ENCODE measurements at places on chromosomes 12 and 14. TPM values are rescaled to one million over a fixed set of nuclear protein-coding genes. Genes with fewer than 3 reads are reported as not detected.

GRCh38 chr12:5971194-5971850, 26.3 kb upstream of the ANO2 start:
- H3K36me3 ChIP-seq, result no peaks in the 10 kb centered on the region
- no peak overlapping the region for H3K27ac ChIP-seq
- H3K4me3 ChIP-seq, result no peak overlapping the region
- no peaks in the 10 kb centered on the region for H3K27me3 ChIP-seq
- DNase-seq, result no peak

GRCh38 chr12:86735072-86735471, 478.9 kb upstream of the MGAT4C start:
- no peak overlapping the region for H3K4me3 ChIP-seq
- DNase-seq, result no peak
- H3K27ac ChIP-seq, result no peak overlapping the region
- H3K36me3 ChIP-seq, result no peaks in the 10 kb centered on the region
- no peaks in the 10 kb centered on the region for H3K27me3 ChIP-seq

DNA sequence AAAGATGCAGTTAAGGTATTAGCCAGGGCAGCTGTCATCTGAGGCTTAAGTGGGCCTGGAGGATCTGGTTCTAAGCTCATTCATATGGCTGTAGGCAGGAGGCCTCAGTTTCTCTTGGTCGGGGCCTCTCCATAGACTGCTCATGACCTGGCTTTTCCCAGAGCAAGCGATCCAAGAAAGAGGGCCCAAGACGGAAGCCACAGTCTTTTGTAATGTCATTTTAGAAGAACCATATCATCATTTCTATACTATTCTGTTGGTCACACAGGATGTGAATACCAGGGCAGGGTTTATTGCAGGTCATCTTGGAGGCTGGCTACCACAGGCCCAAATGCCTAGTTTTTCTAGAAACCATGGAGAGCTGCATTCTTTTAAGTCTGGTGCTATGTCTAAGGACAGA, 47.7 kb downstream of the GNG2 start:
- no peaks in the 10 kb centered on the region for H3K4me1 ChIP-seq
- no peaks in the 10 kb centered on the region for H3K36me3 ChIP-seq
- no peak for DNase-seq
- H3K27ac ChIP-seq, result no peak overlapping the region

DNA sequence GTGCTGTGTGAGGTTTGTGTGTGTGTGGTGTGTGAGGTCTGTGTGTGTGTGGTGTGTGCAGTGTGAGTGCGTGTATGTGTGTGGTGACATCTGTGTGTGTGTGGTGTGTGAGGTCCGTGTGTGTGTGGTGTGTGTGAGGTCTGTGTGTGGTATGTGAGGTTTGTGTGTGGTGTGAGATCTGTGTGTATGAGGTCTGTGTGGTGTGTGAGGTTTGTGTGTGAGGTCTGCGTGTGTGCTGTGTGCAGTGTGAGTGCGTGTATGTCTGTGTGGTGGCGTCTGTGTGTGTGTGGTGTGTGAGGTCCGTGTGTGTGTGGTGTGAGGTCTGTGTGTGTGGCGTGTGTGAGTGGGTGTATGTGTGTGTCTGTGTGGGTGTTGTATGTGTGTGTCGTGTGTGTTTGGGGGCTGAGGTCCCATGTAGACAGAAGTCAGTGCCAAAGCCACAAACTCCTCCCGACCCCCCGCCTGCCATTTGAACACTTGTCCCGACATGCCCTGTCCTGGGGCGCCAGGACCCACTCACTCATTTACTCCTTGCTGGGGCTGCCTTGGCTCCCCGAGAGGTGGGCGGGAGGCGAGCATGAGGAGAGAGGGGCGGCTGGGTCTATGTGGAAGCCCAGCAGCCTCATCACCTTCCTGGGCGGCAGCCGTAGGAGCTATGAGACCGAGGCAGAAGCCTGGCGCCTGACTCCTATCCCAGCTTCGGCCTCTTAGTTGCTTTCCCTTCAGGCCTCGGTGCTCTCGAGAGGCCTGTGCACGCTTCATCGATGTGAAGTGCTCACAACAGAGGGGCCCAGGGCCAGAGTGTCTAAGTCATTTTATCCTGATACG, 20.5 kb downstream of the RILPL1 start:
- H3K36me3 ChIP-seq, result peaks cover 7% of the 10 kb centered on the region
- no peak for DNase-seq

DNA sequence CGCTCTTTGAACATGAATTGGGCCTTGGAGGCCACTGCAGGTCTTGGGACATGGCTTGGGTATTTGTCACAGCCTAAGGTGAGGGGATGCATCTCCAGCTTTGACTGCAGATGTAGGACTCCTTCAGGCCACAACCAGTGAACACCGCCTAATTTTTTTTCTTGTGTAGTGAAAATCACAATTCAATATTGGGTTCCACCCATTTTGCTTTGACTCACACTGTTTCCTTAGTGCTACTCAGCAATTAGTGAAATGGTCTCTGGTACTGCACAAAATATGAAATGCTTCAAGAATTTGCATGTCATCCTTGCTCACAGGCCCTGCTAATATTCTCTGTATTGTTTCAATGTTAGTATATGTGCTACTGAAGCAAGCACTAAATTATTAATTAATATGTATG, 12.5 kb downstream of the TMEM253 start:
- H3K4me1 ChIP-seq, result no peaks in the 10 kb centered on the region
- H3K36me3 ChIP-seq, result no peaks in the 10 kb centered on the region
- no peak overlapping the region for H3K27ac ChIP-seq
- no peaks in the 10 kb centered on the region for H3K27me3 ChIP-seq
- no peak overlapping the region for H3K4me3 ChIP-seq

The KRT78 gene
- total RNA-seq, result not detected

The TAS2R7 gene
- not detected for total RNA-seq
